ENCODE measurements at places on chromosomes 5 and 9.

- no peak for DNase-seq
These were observed 11.3 kb upstream of the EXOC3 start for GRCh38 chr5:431711-432050.

DNA sequence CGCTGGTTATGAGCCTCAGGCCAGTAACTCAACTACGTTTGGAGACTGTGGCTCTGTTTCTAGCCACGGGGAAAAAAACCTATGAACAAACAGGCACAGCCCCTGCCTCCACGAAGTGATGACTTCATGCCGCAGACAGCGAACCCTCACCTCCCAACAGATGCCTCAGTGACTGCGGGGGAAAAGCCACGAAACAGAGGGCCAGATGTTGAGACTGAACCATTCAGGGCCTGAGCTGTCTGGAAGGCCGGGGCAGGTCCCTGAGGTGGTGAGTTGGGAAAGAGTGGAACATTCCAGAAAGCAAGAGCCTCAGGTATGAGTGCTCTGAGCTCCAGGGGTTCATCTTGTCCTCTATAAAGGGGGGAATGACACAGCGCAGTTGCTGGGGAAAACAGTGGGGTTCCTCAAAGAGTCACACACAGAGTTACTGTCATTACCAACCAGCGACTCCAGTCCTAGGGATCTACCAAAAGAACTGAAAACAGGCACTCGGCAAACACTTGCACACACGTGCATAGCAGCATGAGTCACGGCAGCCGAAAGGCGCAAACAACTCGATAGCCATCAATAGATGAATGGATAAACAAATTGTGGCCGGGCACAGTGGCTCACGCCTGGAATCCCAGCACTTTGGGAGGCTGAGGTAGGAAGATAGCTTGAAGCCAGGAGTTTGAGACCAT, 15.3 kb downstream of the PLPP7 start:
- no peak for DNase-seq

- DNase-seq, result no peak
These were observed 47.7 kb upstream of the GARNL3 start for GRCh38 chr9:127216888-127217217.

DNA sequence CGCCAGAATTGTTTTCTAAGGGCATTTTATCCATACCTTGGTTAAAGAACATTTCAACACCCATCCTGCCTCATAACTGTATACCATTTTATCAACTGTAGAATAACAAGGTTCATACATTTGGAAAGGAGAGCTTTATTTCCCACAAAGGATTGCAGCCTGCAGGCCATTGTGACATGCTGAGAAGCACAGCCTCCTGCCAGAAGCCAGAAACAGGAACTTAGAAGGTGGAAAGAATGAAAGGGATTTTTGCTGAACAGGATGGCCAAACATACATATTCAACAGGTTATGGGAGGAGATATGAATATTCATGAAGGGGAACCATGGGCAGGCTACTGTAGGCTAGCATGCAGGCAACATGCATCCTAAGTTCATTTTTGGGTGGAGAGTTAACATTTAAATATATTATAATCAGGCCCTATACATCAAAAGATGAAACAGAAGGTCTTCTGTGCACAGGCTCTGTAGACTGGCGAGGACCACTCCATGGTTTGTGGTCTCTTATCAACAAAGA, 59.9 kb upstream of the DIRAS2 start:
- no peak for DNase-seq

GRCh38 chr9:93263334-93264229, 79.6 kb downstream of the WNK2 start:
- DNase-seq, result no peak

GRCh38 chr5:108093186-108093585, 288.7 kb downstream of the FBXL17 start:
- DNase-seq, result peak; percentile 24

DNA sequence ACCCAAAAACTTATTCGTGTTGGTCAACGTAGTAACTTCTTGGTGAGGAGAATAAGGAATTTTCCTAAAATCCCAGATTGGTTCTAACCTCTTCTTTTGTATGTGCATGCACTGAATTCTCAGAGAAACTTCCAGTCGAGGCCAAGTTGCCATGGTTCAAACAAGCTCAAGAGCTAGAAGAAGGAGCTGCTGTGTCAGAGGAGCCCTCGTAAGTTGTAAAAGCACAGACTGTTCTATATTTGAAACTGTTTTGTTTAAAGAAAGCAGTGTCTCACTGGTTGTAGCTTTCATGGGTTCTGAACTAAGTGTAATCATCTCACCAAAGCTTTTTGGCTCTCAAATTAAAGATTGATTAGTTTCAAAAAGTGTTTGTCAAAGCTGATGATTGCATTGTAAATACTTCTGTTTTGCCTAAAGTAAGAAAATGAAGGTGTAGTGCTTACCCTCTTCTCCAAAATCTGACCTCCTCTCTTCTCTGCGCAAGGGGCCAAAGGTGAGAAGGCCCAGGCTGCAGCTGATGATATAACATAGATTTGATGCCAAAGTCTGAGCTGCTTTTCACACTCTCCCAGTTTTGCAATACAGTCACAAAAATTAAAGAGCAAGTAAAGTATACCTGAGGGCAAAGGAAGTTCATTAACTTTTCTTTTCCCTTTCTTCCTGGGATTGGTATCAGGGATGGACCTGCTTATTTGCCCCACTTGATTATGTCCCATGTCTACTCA, 210.8 kb downstream of the ADAMTSL1 start:
- DNase-seq, result no peak

- DNase-seq, result no peak
These were observed 132.7 kb downstream of the SLC12A2 start for GRCh38 chr5:128216285-128216684.

- no peak for DNase-seq
These were observed 221.8 kb downstream of the SLC12A2 start for GRCh38 chr5:128305341-128305740.

GRCh38 chr9:6147846-6148245, 67.8 kb upstream of the IL33 start:
- no peak for DNase-seq

DNA sequence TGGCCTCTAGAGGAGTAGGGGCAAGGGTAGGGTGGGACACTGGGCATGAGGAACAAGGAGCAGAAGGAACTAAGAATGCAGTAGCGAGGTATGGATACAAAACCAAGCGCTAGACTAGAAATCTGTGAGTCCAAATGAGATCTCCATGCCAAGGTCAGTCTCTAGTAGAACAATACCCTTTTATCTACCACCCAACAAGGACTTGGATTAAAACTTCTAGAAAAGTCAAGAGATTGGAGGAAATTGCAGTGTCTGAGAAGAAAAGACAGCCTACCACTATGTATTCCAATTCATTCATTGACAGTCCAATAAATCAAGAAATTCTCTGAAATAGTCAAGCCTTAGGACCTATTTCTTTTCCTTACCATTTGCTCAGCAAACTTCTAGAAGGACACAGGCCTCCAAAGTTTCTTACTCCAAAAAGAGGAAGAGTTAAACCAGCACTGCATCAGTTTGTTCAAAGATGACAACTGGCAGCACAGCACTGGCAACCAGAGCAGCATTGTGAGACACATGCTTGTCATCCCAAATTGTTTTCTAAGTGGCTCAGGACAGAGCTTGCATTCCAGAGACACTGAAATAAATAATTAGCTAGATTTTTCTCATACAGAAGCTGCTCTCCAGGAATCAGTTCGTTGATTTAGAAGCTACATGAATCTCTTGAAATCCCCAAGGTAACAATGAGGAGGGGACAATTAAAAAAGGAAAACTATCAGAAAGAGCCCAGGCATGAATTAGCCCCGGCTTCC, 22.6 kb downstream of the ABCA1 start:
- DNase-seq, result no peak

GRCh38 chr5:139212486-139212885, 14.3 kb upstream of the SIL1 start:
- peak; percentile 18 for DNase-seq

DNA sequence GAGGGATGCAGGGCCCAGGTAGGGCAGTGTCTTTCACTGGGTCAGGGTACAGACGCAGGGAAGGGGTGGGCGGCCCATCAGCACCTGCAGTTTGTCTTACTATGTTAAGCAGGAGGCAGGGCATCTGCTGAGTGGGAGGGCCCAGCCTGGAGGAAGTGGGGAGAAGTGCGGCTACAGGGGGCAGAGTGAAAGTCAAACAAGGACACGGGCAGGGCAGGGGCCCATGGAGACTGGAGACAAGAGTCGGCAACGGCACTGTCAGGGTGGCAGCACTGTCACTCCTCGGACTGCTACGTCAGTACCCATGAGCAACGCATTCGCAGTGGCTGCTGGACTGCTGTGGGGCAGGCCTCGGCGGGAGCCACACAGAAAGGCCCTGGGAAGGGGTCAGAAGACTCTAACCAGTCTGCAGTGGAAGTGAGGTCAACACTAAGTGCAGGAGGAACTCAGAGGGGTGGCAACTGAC, 19.7 kb downstream of the CAMSAP1 start:
- DNase-seq, result no peak

DNA sequence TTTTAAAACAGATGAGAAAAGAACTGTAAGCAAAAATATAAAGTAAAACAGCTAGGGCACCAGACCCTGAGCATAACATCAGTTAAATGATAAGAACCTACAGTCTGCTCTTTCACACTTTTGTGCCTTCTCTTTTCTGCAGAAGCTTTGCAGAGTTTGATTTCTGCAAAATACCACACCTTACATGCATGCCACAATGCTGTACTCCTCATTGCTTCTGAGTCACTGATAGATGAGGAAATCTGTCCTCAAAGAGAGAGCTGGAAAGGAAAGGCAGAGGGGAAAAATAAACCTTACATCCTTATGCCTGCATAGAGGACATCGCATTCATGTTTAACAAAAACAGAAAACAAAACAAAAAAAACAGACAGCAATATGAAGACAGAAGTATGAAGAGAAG, 142.9 kb downstream of the ATPSCKMT start:
- no peak for DNase-seq

DNA sequence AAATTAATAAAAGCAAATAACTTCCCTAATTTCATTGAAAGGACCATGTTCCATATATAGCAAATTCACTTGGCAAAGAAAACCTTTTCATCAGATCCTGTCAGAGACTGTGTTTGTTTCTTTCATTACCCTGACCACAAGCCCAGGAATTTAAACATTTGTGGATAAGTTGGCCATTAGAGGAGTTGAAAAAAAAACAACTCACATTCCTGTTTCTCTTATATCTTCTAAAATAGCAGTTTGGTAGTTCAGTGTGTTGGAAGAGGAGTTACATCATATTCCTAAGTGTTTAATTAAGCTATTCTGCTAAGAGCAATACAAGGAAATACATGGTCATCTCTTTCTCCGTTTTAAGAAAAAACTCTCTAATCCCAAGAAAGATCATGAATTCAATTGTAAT, 505.6 kb downstream of the TLE1 start:
- DNase-seq, result peak; percentile 24

DNA sequence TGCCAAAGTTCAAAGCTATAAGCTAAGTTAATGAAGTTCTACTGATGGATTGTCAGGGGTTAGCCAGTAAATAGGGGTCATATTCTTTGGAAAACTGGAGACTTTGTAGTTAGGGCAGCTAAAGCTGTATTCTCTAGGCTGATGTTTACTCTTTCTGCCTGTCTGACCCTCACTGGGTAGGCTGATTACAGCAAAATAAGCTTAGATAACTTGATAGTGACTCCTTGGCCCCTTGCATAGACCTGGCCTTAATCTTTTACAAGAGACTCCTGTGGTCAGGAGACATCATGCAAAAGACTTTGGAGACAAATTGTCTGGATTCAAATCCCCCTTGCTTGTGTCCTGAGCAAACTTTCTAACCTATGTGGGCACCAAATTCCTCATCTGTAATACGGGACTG, 314.4 kb upstream of the MSX2 start:
- no peak for DNase-seq

DNA sequence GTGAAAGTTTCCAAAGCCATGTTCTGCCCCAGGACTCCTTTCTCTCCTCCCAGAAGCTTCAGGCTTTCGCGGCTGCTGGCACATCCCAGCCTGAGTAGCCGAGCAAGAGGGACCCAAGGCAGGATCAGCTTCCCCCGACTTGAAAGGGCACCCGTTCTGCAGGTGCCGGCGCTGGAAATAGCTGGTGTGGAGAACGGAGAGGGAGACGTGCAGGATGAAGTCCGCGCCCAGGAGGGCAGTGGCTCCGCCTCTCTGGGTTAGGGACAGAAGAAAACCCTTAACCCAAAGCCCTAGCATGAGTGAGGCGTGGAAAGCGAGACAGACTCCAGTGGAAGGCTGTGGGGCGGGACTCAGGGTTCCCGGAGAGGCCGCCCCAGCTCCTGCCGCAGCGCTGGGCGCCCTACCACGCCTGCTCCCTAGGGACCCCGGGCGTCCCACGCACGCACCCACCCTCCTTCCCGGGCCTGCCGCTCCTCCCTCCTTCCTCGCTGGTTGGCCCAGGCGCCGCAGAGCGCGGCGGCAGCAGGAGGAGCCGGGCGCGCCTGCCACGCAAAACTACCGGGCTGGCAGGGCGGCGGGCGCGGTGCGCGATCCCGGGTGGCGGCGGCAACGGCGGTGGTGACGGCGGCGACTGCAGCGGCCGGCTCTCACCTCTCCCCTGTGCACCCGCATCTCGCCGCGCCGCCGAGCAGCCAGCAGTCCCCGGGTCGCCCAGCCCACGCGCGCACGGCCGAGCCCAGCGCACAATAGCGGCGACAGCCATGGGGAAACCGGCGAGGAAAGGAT, at the start of gene SLC1A1:
TSS of gene SLC1A1 (plus strand) at position 550 of the 786 bp plus-strand sequence. CDS start at position 762, 212 bp downstream.
- peak; percentile 81 for DNase-seq

DNA sequence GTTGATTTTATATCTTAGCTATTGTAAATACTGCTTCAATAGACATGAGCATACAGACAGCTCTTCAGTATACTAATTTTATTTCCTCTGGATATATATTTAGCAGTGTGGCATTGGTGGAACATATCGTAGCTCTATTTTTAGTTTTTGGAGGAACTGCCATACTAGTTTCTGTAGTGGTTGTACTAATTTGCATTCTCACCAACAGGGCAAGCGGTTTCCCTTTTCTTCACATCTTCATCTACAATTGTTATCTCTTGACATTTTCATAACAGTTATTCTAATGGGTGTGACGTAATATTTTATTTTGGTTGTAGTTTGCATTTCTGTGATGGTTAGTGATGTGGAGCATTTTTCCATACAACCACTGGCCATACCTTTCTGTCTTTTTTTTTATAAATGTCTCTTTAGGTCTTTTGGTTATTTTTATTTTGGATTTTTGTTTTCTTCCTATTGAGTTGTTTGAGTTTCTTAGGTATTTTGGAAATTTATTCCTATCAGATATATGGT, 32.5 kb downstream of the TAF11L14 start:
- no peak for DNase-seq

DNA sequence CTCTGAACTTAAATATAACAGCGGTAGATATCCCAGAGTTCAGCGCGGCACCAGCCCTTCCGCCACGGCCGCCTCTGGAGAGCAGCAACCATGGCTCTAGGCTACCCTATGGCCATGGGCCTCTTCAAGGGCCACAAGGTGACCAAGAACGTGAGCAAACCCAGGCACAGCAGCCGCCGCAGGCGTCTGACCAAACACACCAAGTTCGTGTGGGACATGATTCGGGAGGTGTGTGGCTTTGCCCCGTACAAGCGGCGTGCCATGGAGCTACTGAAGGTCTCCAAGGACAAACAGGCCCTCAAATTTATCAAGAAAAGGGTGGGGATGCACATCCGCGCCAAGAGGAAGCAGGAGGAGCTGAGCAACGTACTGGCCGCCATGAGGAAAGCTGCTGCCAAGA, 229.0 kb downstream of the ACTL7B start:
- DNase-seq, result no peak

- peak; percentile 33 for DNase-seq
These were observed 356.2 kb upstream of the NUDT12 start for GRCh38 chr5:103918668-103919367.

- no peak for DNase-seq
These were observed 3.1 kb upstream of the ZCCHC10 start for GRCh38 chr5:133029416-133029815.

- no peak for DNase-seq
These were observed 4.4 kb downstream of the SNX18 start for GRCh38 chr5:54521856-54522479.
